ENCODE measurements at places on chromosomes 3 and 15. TPM values are rescaled to one million over a fixed set of nuclear protein-coding genes. Genes with fewer than 3 reads are reported as not detected.

DNA sequence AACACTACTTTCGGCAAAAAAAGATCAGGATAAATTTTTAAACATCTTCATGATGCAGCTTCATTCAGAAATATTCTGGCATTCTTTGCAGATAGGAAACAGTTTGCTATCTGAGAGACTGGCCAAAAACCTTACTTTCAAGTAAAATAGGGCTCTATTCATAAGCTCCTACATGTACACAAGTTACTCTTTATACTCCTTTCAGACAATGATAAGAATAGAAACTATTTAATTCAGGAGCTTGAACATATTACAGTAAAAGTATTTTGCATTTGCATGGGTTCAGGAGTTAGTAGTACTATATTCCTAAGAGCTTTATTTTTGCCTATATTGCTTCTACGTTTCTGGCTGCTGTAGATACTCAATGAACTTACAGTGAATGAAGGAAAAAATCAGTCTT is 70.5 kb downstream of the PLOD2 start:
- H3K27ac ChIP-seq = no peak overlapping the region
- H3K4me3 ChIP-seq = no peak overlapping the region
- peaks cover 9% of the 10 kb centered on the region for H3K4me1 ChIP-seq
- DNase-seq = no peak
- no peaks in the 10 kb centered on the region for H3K27me3 ChIP-seq

The HCLS1 gene
- total RNA-seq = 1.6 TPM

- H3K4me1 ChIP-seq = no peaks in the 10 kb centered on the region
- H3K36me3 ChIP-seq = no peaks in the 10 kb centered on the region
- no peak for DNase-seq
- no peak overlapping the region for H3K4me3 ChIP-seq
- H3K27ac ChIP-seq = no peak overlapping the region
Observed at GRCh38 chr3:53382106-53382505, 34.8 kb upstream of the DCP1A start.

DNA sequence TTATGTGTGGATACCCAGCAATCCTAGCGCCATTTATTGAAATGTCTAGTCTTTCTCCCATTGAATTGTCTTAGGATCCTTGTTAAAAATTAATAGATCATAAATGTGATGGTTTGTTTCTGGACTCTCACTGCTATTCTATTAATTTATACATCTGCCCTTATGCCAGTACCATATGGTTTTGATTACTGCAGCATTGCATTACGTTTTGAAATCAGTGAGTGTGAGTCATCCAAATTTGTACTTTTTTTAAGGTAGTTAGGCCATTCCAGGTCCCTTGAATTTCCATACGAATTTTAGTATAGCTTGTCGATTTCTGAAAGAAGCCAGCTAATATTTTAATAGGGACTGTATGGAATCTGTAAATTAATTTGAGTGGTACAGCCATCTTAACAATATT is 648.6 kb upstream of the ZNF385D start:
- H3K27ac ChIP-seq = no peak overlapping the region
- peak; percentile 12 for DNase-seq
- H3K4me3 ChIP-seq = no peak overlapping the region
- peaks cover 10% of the 10 kb centered on the region for H3K4me1 ChIP-seq
- no peaks in the 10 kb centered on the region for H3K27me3 ChIP-seq

DNA sequence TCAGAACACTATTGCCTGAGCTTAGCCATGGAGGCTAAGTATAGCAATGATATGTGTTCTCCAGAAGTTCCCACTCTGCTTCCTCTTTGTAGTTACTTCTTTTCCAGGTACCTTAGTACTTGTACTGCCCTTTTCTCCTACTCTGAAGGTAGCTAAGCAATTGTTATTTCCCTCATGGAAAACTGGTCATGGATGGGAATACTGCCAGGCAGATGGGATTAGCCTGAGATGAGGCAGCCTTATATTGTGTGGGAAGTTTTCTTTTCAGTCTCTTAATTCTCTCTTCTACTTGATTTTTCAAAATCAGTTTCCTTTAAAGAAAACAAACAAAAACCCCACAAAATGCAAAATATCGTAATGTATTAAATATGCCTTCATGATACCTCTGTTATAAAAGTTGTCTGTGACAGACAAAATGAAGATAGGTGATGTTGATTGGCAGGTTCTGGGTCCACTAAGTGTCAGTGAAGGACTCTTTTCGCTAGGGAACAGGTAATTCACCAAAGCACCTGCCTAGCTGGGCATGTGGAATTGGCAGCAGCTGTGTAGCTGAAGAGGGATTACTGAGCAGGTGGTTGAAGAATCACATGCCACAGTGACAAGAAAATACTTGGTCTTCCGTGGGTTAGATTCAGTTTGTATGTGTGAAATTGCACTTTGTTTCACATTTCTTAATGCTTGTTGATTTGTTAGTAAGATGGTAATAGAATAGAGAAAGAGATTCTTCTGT is 4.1 kb downstream of the ZNF609 start:
- H3K4me1 ChIP-seq = peaks cover 35% of the 10 kb centered on the region
- H3K4me3 ChIP-seq = no peak overlapping the region
- H3K27me3 ChIP-seq = no peaks in the 10 kb centered on the region

The ABI3BP gene
- 3.1 TPM for total RNA-seq

DNA sequence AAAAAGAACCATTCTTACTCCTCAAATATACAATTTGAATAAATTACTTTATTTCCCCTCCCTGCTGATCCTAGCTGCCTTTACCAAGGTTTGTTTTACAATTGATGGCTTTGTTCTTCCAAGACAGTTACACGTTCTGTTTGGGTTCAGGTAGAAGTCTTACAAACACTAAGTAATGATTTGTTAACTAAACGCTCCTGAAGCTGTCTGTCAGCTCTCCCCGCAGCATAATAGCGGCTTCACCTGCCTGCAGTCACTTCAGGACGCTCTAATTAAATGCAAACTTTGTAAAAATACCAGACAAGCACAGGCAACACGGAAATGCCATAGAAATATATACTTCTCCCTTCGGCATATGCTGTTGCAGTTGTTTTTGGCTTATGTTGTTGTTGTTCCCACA is 176.4 kb upstream of the MDFIC2 start:
- H3K36me3 ChIP-seq = no peaks in the 10 kb centered on the region
- H3K4me1 ChIP-seq = no peaks in the 10 kb centered on the region
- no peak for DNase-seq
- peaks cover 93% of the 10 kb centered on the region for H3K27me3 ChIP-seq
- H3K27ac ChIP-seq = no peak overlapping the region

- H3K27ac ChIP-seq = no peak overlapping the region
- no peak for DNase-seq
- no peaks in the 10 kb centered on the region for H3K4me1 ChIP-seq
- H3K27me3 ChIP-seq = no peaks in the 10 kb centered on the region
- H3K4me3 ChIP-seq = no peak overlapping the region
Observed at GRCh38 chr3:153783106-153783505, 338.1 kb upstream of the ARHGEF26 start.

The MEX3B gene
- 4.6 TPM for total RNA-seq

The AZI2 gene
- total RNA-seq = 177 TPM

The TUSC2 gene
- total RNA-seq = 14.5 TPM

The PRR20G gene
- total RNA-seq = not detected

DNA sequence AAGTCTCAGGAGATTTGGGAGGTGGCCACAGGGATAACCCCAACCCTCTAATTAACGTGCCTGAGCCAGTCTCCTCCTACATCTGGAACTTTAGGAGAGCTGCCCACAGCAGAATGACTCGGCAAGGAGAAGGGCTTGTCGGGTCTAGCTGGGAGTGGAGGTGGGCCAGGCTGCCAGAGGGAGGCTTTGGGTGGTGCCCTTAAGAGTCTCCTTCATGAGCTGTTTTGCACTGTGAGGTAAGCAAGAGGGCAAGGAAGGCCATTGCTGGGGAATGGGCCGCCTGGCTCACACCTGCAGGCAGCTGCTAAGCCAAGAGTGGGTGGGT is 3.6 kb upstream of the TNK2 start:
- peak; percentile 87 for DNase-seq
- H3K4me1 ChIP-seq = peaks cover 49% of the 10 kb centered on the region
- no peaks in the 10 kb centered on the region for H3K27me3 ChIP-seq
- peaks cover 6% of the 10 kb centered on the region for H3K36me3 ChIP-seq

The IQCF5 gene
- total RNA-seq = not detected

The PRICKLE2 gene
- 9.6 TPM for total RNA-seq

DNA sequence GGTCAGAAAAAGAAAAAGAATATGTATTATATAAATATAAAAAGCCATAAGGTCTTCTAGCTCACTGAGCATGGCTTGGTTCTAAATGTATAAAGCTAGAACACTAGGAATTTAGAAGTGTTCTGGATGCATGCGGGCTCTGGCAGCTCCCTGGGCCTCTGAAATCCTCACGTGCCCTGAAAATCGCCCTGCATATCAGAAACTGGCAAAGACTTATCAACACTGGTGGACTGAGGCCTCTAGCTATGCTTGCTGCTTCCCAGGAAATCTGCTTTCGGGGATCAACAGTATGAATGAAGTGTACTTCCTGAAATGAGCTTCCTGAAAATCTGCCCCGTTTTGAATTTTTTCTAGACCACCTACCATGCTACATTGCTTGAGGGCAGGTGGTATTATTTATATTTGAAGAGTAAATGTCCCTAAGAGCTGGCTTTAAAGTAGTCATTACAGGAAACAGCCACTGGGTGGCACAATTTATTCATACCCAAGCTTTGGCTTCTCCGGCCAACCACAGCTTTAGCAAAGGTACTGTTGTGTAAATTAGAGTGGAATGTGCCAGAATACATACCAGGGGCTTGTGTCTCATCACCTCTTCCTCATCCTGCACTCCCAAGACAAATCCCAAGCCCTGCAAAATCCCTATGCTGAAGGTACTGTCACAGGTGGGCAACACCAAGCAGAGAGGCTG is 17.7 kb downstream of the CRTAP start:
- peak; percentile 75 for DNase-seq
- peaks cover 74% of the 10 kb centered on the region for H3K36me3 ChIP-seq
- no peaks in the 10 kb centered on the region for H3K27me3 ChIP-seq
- no peak overlapping the region for H3K27ac ChIP-seq

The SENP5 gene
- 30.2 TPM for total RNA-seq

DNA sequence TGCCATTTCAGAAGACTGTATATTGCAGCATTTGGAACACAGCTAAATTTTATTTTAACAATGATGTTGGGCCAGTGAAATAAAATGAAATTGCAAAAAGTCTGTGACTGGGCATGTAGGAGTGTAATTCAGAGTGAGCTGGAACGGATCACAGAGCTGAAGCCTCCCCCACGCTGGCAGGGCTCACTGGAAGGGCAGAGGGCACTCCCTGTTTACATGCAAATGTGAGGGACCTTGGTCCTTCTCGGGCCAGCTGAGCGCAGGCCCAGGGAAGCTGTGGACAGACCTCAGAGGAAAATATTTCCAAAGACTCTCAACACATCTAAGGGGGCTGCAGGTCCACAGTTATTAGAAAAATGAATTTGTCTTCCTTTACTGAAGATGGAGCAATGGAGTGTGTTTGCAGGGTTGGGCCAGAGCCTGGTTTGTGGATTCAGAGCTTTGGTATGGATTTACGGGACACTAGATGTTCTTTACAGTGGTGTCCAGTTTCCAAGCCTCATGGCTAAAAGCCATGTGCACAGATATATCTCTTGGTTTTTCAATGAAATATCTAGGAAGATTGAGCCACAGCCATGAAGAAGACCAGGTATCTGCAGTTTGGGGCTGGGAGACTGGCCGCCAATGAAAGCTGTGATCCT is 32.0 kb downstream of the TRPM1 start:
- no peak overlapping the region for H3K27ac ChIP-seq
- no peaks in the 10 kb centered on the region for H3K36me3 ChIP-seq
- no peak for DNase-seq

DNA sequence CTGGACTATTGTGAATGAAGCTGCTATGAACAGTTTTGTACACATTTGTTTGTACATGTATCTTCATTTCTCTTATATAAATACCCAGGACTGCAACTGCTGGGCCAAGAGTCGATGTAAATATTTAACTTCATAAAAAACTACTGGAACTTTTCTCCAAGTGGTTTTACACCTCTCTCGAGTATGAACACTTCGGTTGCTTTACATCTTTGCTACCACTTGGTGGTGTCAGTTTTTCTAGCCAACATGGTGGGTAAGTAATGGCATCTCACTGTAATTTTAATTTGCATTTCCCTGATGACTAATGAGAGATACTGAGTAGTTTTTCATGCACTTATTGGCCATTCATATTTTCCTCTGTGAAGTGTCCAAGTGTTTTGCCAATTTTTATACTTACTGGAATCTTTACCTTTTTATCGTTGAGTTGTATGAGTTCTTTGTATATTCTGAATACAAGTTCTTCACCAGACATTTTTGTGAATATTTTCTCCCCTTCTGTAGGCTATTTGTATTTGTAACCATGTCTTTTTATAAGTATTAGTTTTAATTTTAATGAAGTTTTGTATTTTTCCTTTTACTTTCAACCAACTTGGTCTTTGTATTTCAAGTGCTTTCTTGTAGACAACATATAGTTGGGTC is 44.4 kb downstream of the PCOLCE2 start:
- peak; percentile 72 for DNase-seq
- no peak overlapping the region for H3K4me3 ChIP-seq
- no peaks in the 10 kb centered on the region for H3K4me1 ChIP-seq
- no peaks in the 10 kb centered on the region for H3K27me3 ChIP-seq
- no peaks in the 10 kb centered on the region for H3K36me3 ChIP-seq
- H3K27ac ChIP-seq = no peak overlapping the region

The AGTR1 gene
- total RNA-seq = not detected

GRCh38 chr15:96521386-96521785 is 190.9 kb downstream of the NR2F2 start:
- H3K4me3 ChIP-seq = no peak overlapping the region
- H3K36me3 ChIP-seq = no peaks in the 10 kb centered on the region
- no peak overlapping the region for H3K27ac ChIP-seq
- peaks cover 85% of the 10 kb centered on the region for H3K27me3 ChIP-seq
- DNase-seq = no peak
- no peaks in the 10 kb centered on the region for H3K4me1 ChIP-seq

The MINAR1 gene
- total RNA-seq = 0.49 TPM
